GM23248 (cell line): ENCODE measurements at places on chromosomes 13 and 19. TPM values are rescaled to one million over a fixed set of nuclear protein-coding genes. Genes with fewer than 3 reads are reported as not detected.

- no peak for DNase-seq
Observed at GRCh38 chr19:38055655-38056521, 148.9 kb downstream of the SIPA1L3 start.

The GIPR gene
- total RNA-seq: not detected in 2 replicates

The MEGF8 gene
- total RNA-seq: 26.6 and 28.5 TPM in 2 replicates

GRCh38 chr13:60275208-60275607 is 111.5 kb upstream of the DIAPH3 start:
- DNase-seq: no peak

- peak; percentile 36 for DNase-seq
Observed at GRCh38 chr19:10189616-10190015, 5.1 kb downstream of the DNMT1 start.
